ENCODE measurements at places on chromosomes 3 and 15. TPM values are rescaled to one million over a fixed set of nuclear protein-coding genes. Genes with fewer than 3 reads are reported as not detected.

SERPINI2 gene
- total RNA-seq = 0.12 TPM

ALPK3 gene
- 0.15 TPM for total RNA-seq

ANKRD34C gene
- total RNA-seq = not detected

C2CD4B gene
- total RNA-seq = not detected

OR5K2 gene
- total RNA-seq = not detected

ALDH1A2 gene
- not detected for total RNA-seq

FOXL2NB gene
- total RNA-seq = 1.9 TPM

IL17RD gene
- 0.55 TPM for total RNA-seq

SAMD7 gene
- not detected for total RNA-seq

OR5H6 gene
- total RNA-seq = not detected

OCA2 gene
- total RNA-seq = 0.12 TPM

EEF1AKMT4 gene
- 19.5 TPM for total RNA-seq

CCR2 gene
- not detected for total RNA-seq

SNX22 gene
- not detected for total RNA-seq

C15orf39 gene
- 10.8 TPM for total RNA-seq

OR5K1 gene
- total RNA-seq = not detected

PHC3 gene
- 17.5 TPM for total RNA-seq

GABRB3 gene
- 14.4 TPM for total RNA-seq

CCK gene
- not detected for total RNA-seq

GPR149 gene
- total RNA-seq = not detected

USP50 gene
- total RNA-seq = not detected

COPS2 gene
- total RNA-seq = 47.8 TPM

NOX5 gene
- total RNA-seq = not detected

NPAP1 gene
- total RNA-seq = not detected

ACKR4 gene
- not detected for total RNA-seq

AHSG gene
- total RNA-seq = not detected

ADAMTS17 gene
- total RNA-seq = not detected

ZNF80 gene
- total RNA-seq = not detected

CADPS gene
- 0.17 TPM for total RNA-seq

LSMEM2 gene
- total RNA-seq = not detected

PAK6 gene
- total RNA-seq = not detected

HTR3E gene
- not detected for total RNA-seq

SPESP1 gene
- not detected for total RNA-seq

IL12A gene
- 2.1 TPM for total RNA-seq

ZKSCAN7 gene
- 0.99 TPM for total RNA-seq

SLC51A gene
- not detected for total RNA-seq

TAGLN3 gene
- not detected for total RNA-seq

PDZRN3 gene
- 3.4 TPM for total RNA-seq

SLC7A14 gene
- not detected for total RNA-seq

TYRO3 gene
- total RNA-seq = 18.8 TPM

SLC24A5 gene
- total RNA-seq = not detected

SCN11A gene
- not detected for total RNA-seq

MYRIP gene
- not detected for total RNA-seq

MYO1E gene
- total RNA-seq = 18.4 TPM

NUDT16 gene
- total RNA-seq = 9.0 TPM

TUSC7 gene
- total RNA-seq = not detected

P3H2 gene
- 22.7 TPM for total RNA-seq

AGBL1 gene
- total RNA-seq = not detected

RSL24D1 gene
- total RNA-seq = 145 TPM

All from H4 (cell line).